ENCODE measurements at places on chromosomes 6 and 20. TPM values are rescaled to one million over a fixed set of nuclear protein-coding genes. Genes with fewer than 3 reads are reported as not detected.

GRCh38 chr20:22617160-22617559 lies 32.8 kb upstream of the FOXA2 start:
- no peak for DNase-seq

DNA sequence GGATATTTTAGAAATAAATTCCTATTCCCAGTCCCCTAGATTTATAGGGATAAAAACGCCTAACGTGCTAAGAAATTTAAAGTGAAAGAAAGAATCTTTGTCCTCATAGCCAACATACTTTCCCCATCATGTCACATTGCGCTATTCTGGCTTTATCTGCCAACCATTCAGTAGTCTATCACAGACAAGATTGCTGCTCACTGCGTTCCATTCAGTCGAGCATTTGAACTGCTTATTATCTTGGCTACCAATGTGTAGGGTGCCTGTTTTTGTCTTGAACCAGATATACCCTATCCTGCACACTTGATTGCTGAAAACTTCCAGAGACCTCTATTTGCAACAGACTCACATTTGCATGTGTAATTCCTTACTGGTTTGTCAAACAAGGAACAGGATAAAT lies 751.5 kb downstream of the EPHA7 start:
- no peak for DNase-seq

GRCh38 chr20:48338717-48339116 lies 489.1 kb downstream of the PREX1 start:
- no peak for DNase-seq

- no peak for DNase-seq
Observed at GRCh38 chr20:33964441-33964840, 29.3 kb upstream of the RALY start.

- DNase-seq = no peak
Observed at GRCh38 chr20:33064572-33065287, 11.0 kb downstream of the BPIFB3 start.

DNA sequence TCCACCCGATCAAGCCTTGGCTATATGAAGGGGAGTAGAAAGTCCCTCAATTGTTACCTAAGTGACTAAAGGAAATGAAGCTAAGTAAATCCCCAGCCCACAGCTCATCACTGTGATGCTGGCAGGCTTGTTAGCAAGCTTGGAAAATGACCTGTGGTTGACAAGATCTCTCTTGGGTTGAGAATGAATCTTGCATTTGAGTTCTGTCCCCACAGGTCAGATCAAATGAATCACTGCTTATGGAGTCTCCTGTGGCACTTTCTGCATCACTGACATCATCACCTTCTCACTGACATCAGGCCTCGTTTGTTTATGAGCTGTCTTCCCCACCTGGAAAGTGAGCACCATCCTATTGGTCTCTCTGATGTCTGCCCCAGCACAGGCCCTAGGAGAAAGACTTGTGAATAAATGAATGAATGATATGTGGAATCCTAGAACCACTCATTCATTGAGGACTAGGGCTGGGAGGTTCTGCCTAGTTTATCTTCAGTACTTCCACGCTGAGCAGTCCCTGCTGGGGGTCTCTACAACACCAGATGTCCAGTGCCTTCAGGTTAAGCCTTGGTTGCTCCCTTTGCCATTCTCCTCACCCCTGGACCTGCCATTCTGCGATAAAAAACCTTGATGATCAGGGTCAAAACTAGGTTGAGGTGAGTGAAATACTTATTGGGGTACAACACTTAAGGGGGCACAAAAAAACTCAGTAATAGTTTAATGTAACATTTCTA lies 318.4 kb upstream of the MOCS1 start:
- no peak for DNase-seq

DNA sequence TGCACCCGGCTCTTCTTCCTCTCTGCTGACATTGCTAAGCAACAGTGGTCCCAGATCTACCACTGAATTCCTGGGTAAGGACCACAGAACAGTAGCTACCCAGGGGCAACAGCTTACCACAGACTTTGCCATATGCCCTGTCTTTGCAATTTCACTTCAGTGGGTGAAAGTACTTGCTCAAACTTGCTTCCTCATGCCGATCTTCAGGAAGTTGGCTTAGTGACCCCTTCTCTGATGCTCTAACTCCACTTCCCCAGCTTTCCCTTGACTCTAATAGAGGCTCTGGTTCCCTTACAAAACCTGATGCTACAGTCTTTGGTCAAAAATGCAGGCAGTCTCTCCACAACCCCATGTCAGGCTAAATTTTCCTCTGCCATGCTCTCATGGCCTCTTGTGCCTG lies 3.3 kb upstream of the TAAR5 start:
- no peak for DNase-seq

DNA sequence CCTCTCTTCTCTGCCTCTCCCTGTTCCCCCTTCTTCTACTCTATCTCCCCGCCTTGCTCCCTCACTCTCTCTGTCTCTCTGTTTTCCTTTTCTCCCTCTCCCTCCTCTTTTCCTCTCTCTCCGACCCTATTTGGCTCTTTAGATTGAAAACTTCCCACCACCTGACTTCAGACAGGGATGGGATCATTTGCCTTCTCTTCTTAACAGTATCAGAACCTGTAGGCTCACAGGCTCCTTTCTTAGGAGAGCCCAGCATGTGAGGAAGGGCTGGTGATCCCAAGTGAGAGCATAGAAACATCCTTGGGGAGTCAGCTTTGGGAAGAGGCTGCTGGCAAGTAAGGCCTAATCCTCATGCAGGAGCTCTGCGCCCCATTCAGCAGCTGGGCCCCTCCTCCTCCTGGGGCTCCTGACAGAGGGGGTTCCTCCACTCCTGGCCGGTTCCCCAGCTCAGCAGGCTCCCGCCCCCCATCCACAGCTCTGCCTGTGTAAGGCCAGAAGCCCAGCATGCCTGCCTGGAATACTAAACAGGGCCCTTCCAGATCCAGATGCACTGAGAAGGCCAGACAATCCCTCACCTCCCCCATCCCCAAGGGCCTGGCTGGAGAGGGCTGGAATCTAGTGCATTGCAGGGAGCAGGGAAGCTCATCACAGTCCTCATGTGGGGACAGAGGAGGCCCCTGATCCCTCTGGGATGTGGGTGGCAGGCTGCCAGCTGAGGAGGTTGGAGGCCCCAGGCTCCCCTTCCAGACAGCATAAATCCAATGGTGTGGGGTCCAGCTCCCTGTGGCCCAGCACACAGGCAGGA lies 93.4 kb downstream of the PTPRT start:
- DNase-seq = peak; percentile 56

DNA sequence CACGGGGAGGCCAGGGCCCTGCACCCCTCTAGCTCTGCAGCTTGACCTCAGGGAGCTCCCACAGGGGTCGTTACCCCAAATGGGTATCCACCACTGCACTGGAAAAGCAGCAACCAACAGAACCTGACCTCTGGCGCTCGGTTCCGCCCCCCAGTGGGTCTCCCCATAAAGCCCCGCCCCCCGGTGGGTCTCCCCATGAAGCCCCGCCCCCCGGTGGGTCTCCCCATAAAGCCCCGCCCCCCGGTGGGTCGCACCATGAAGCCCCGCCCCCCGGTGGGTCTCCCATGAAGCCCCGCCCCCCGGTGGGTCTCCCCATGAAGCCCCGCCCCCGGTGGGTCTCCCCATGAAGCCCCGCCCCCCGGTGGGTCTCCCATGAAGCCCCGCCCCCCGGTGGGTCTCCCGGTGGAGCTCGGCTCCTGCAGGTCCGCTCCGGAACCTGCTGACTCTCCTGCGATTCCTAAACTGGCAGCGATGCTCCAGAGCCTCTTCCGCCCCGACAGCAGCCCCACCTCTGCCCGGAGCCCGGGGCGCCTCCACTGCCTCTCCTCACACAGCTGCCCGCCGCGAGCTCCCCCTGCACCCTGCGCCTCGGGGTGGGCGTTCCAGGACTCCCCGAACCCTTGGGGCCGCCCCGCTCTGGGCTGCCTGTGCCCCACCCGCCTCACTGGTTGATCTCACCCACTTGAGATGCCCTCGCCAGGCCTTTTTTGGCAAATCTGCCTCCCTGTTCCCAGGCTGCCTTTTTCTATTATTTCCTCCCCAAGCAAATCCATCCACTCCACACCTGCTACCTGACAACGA lies 12.1 kb downstream of the SLC2A4RG start:
- no peak for DNase-seq

- DNase-seq = peak; percentile 59
Observed at GRCh38 chr20:32474967-32475811, 109.9 kb downstream of the NOL4L start.

DNA sequence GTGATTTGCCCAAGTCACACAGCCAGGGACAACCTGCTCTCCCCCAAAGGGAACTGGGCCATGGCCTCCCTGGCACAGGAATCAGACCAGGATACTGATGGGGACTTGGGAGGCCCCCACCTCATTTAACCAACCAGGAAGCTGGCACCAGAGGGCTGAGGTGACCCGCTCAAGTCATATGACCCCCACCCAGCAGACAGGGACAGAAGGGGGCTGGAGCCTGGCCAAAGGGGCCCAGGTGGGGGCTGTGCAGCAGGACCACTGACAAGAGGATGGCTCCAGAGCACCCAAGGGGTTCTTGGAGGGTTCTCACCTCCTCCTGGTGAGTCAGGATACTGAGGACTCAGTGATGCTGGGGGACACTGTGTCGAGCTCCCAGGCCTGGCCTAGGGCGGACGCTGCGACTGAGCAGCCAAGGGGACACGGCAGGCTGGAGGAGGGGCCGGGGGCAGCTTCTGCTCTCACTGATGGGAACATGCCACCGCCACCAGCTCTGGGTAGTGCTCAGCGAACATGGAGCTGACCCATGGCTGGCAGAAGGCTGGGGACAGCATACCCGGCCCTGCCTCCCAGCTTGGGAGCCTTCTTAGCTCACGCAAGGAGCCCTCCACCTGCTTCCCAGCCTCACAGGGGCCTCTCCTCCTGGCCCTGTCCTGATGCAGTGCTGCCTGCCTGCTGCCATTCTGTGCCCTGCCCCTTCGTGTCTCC lies 1.2 kb downstream of the CST7 start:
- DNase-seq = no peak

DNA sequence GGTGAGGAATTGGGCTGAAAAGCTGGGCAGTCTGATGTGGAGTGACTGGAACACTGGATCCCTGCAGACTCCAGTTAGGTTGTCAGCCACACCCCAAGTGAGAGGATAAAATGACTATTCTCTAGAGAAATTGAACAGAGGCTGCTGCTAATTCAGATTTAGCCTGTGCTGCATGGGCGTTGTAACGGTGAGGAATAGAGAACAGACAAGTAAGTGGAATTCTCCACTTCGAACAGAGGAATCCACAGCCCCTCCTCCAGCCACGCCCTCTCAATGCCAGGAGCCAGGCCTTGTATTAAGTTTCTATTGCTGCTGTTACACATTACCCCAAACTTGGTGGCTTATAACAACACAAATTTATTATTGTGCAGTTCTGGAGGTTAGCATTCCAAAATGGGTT lies 109.3 kb downstream of the CFAP61 start:
- no peak for DNase-seq

DNA sequence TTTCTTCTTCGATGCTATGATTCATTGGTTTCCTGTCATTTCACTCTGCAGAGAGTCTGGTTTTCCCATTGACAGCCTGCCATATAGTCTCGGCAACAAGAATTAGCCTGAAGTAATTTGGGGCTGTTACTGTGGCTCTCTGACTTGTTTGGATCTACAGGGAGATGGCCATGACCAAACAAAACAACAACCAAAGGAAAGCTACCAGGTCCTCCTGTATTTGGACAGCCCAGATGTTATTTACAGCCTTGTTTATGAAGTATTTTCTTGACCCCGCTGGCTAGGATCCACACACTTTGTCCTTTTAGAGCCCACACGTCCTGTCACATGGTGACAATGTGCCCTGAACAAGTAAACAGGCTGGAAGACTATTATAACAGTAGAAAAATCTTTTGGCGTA lies 111.4 kb upstream of the PREP start:
- DNase-seq = no peak

DNA sequence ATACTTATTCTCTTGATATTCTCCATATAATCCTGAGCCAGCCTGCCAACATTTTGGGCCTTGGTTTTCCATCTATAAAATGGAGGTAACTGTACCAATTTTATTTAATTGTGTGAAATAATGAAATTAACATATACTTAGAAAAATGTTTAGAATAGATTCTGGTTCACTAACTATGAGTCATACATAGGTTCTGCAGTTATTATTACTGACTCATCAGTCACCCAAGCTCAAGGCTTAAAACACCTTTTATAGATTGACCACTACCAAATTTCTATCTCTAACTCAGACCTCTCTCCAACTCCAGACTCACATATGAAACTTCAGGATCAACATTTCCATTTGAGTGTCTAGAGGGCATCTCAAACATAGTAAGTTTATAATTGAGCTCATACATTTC lies 1277.2 kb upstream of the GJE1 start:
- DNase-seq = no peak

GRCh38 chr6:137728386-137729349 lies 138.4 kb upstream of the TNFAIP3 start:
- DNase-seq = no peak

The C20orf141 gene
- polyA plus RNA-seq = not detected

The TMC2 gene
- 0.10 TPM for polyA plus RNA-seq

The ERVFRD-1 gene
- polyA plus RNA-seq = 0.15 TPM

The MROH8 gene
- 6.2 TPM for polyA plus RNA-seq
